Stimulated activated CD4-positive, alpha-beta T cell treated with anti-CD3 and anti-CD28 coated beads, Interleukin-2, amount 100 ng/mL, for 48 hours (primary cell): ENCODE measurements at places on chromosomes 3 and 15.

DNA sequence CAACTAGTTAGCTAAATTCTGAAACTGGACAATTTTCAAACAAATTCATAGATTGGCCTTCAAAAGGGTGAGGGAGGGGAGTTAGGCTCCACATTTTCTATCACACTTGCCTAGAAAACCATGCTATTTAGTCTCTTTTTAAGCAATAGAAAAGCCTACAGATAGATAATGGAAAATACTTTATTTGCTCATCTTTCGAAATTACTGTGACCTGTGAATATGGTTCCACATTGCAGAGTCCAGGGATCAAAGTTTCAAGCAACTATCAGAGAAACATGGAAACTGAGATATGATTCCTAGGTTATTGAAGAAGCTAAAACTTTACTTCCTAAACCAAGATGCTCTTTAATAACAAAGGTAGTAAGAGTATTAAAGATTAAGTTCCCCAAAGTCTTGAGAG, 176.6 kb upstream of the NECTIN3 start:
- DNase-seq, result no peak

DNA sequence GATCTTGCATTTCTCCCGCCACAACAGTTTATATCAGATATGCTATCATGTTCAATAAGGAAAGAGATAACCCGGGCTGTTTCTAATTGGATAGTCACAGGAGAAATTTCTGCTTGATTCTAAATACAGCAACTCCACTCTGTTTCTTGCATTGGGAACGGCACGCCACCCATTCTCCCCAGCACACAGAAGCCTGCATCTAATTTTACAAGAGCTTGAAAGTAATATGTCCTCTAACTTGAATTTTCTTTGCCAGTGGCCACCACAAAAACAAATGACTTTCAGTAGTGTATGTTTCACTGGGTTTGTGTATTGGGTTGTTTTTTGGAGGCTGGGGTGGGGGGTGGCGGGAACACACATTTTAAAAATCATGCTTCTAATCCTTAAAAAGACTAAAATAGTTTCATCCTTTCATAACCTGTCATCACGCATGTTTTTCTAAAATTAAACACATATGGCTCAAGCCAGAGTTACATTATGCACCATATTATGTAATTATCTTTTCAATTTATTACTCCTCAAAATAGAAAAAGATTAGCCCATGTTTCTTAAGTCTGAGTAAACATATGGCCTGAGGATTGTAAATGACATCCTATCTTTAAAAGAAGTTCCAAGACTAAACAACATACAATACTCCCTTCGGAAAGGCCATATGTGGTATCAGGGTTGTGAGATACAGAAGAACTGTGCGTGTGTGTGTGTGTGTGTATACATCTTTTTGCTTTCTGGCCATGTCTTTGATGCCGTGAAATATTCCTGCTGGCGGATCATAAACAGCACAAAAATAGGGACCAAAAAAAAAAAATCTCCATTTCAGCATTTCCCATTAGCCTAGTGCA, 176.3 kb downstream of the FOXP1 start:
- DNase-seq, result no peak

- no peak for DNase-seq
Observed at GRCh38 chr15:99165020-99165790, 60.3 kb downstream of the SYNM start.

DNA sequence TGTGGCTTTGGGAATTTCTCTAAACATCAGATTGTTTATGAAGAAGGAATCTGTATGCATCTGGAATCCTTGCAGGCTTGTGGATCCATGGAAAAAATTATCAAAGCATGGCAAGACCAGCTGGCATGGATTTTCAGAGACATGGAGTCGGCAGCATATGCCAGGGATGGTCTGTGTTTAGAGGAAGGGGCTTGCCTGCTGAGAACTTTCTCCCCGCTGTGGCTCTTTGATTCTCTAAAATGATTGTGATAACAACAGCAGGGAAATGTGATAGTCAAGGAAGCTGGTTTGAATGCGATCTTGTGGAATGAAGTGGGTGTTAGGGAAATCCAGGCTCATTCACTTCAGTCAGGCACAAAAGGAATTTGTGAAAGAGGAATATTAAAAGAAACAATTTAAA, 245.7 kb upstream of the THRB start:
- no peak for DNase-seq

DNA sequence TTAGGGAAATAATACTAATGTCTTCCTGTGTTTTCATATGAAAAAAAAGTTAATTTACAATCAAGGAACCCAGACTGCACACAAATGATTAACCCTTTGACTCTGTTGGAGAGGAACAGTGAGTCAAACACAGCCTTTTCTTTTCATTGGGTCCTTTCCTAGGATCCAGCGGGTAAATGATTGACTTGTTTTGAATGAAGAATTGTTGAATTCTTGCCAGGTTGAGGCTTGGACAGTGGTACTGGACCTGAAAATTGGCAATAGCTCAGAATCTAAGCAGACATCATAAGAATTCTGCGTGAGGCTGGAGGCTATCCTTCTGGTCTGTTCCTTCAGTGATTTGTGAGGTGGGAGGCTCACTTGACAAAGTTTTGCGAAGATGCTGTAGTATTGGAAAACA, 143.0 kb downstream of the RYR3 start:
- DNase-seq, result no peak
